Activated CD8-positive, alpha-beta memory T cell treated with anti-CD3 and anti-CD28 coated beads, Interleukin-2, amount 10 ng/mL, durations not matched to agents 7 days and 5 days (primary cell): ENCODE measurements at places on chromosomes 4 and X. TPM values are rescaled to one million over a fixed set of nuclear protein-coding genes. Genes with fewer than 3 reads are reported as not detected.

GRCh38 chrX:153953342-153953830 lies 8.9 kb upstream of the RENBP start:
- DNase-seq, result peak; percentile 81

Gene HSFX3
- not detected for total RNA-seq

DNA sequence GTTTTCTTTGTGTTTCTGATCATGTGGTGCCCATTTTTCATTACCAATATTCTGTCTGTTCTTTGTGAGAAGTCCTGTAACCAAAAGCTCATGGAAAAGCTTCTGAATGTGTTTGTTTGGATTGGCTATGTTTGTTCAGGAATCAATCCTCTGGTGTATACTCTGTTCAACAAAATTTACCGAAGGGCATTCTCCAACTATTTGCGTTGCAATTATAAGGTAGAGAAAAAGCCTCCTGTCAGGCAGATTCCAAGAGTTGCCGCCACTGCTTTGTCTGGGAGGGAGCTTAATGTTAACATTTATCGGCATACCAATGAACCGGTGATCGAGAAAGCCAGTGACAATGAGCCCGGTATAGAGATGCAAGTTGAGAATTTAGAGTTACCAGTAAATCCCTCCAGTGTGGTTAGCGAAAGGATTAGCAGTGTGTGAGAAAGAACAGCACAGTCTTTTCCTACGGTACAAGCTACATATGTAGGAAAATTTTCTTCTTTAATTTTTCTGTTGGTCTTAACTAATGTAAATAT lies 110.4 kb downstream of the IL13RA2 start:
- DNase-seq, result no peak

GRCh38 chr4:104417357-104417882 lies 77.3 kb downstream of the CXXC4 start:
- no peak for DNase-seq

- no peak for DNase-seq
Observed at GRCh38 chrX:132146456-132146855, 18.6 kb upstream of the FRMD7 start.

DNA sequence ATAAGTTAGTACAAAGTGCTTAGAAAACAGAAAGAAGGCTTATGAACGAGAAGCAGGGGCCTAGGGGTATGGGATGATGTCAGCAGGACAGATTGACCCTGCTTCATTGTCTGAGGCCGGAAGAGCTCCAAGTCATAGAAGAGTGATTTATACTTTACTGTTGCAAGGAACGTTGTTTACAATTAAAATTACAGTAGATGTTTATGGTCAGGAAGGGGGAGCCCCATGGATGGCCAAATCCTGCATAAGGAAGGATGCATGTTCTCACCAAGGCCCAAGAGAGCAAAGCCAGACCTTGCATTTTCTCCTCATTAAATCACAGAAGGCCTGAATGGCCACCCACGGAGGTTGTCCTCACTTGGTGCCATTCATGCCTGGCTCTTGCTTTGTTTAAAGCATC lies 115.3 kb downstream of the LDB2 start:
- no peak for DNase-seq

Gene WNK3
- 0.21 TPM for total RNA-seq

Gene NSDHL
- 24.8 TPM for total RNA-seq

DNA sequence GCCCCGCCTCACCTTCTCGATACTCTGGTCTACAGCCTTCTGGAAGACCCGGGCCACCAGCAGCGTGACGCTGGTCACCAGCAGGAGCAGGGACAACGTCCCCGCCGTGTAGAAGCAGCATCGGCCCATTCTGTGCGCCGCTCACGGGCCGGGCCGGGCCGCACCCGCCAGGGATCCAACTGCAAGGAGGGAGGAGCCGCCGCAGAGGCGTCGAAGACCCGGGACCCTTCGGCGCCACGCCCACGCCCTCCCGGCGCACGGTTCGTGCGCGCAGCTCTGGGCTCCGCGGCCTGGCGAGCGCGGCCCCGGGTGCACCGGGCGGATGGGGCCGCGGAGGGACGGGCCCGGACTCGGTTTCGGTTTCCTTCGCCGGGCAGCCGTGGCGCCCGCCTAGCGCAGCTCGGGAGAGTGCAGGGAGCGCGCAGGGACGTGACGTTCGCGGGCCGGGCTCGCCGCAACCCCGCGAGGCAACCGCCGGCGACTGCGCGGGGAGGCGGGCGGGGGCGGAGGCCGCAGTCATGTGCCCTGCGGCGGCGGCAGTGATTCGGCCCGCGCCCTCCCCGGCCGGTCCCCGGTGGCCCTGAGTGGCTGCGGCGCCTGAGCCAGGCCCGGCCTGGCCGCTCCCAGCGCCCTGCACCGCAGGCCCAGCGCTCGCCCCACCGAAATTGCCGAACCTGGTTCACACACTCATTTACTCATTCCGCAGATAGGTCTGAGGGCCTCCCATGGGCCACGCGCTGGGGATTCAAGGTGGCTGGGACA lies at the start of gene SCARB2:
SCARB2 (minus strand) TSS at position 410 of the 762 bp plus-strand sequence; CDS start at position 129, 281 bp downstream.
- peak; percentile 76 for DNase-seq

Gene MAGEB1
- total RNA-seq, result not detected

DNA sequence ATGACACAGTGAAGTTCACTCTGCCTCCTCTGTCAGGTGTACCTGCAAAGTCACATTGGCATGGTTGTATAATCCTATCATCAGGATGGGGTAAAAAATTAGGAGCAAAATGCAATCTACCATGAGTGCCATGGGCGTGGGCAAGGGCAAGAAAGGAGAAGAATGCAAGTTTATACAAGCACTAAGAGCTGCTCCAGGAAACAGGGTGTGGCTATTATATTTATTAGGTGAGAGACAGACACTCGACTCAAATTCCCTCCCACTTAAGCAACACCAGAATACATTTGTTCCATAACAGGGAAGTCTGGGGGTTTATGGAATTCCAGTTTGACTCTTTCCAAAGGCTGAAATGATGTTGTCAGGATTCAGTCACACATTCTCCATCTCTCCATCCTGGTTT lies 378.8 kb downstream of the BCOR start:
- no peak for DNase-seq

Gene HSFX4
- not detected for total RNA-seq

GRCh38 chr4:172708184-172708583 lies 460.4 kb upstream of the GALNT7 start:
- no peak for DNase-seq

- DNase-seq, result no peak
Observed at GRCh38 chr4:148651991-148652390, 209.8 kb upstream of the NR3C2 start.

GRCh38 chr4:118326585-118326984 lies 26.2 kb downstream of the PRSS12 start:
- no peak for DNase-seq

Gene VEGFD
- total RNA-seq, result not detected

- DNase-seq, result no peak
Observed at GRCh38 chr4:41611881-41612871, 74.2 kb downstream of the LIMCH1 start.

DNA sequence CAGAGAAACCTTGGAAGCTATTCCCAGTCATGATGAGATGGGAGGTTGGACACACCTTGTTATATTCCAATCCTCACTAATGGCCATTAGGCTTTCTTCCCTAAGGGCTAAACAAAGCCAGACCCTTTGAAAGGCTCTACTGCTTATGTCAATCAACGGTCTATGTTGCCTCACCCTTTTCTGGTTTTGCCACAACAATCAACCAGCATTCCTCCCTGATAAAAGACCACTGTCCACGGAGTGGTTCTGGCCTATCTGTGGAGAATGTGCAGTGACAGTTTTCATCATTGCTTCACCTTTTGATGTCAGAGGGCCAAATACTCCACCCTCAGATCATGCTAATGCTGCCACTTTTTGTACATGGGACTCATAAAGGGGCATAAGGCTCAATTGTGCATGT lies 913.4 kb downstream of the RPA4 start:
- DNase-seq, result no peak

Gene GLUD2
- total RNA-seq, result 0.38 TPM

Gene TMPRSS11F
- not detected for total RNA-seq

GRCh38 chr4:141153751-141154510 lies 20.7 kb upstream of the RNF150 start:
- no peak for DNase-seq
